ENCODE measurements at places on chromosomes 6 and 20.

DNA sequence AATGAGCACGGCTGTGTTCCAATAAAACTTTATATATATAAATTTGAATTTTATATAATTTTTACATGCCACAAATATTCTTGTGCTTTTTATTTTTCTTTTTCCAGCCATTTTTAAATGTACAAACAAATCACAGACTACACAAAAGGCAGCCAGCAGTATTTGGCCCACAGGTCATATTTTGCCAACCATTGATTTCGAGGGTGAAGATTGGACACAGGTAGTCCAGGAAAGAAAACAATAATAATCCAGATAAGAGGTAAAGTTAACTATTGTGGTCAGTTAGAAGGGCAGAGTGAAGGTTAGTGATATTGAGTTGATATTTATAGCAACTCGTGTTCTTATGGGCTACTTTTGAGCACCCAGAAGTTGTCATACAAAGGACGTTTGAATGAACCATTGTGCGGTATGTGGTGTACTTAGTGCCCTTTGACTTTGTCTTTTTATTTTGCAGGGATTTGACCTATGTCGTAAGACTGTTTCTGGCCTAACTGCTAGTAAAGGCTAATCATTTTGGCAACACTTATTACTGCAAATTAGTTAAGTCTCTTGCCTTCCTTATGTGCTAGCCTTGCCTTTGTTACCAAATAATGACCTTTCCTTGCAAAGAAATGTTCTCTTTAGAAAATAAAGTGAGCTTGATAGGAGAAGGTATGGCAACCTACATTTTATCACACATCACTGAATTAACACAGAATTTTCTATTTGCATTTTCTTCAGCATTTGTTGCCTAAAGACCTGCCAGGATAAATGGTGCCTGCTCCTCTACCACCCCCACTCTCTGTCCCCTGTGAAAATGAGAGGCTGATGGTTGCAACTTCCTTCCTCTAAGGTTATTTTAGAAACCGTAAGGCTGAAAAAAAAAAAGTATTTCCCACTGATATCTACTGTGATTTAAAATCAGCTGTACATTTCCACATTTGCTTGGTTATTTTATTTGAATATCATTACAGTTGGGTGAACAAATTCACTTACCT is 493.9 kb upstream of the SOX4 start:
- DNase-seq: no peak

GRCh38 chr6:127951172-127951917 is 50.5 kb upstream of the THEMIS start:
- DNase-seq: no peak

GRCh38 chr20:48771542-48771941 is 56.3 kb downstream of the PREX1 start:
- DNase-seq: no peak

- no peak for DNase-seq
Observed at GRCh38 chr6:163354085-163354484, 60.4 kb upstream of the QKI start.

DNA sequence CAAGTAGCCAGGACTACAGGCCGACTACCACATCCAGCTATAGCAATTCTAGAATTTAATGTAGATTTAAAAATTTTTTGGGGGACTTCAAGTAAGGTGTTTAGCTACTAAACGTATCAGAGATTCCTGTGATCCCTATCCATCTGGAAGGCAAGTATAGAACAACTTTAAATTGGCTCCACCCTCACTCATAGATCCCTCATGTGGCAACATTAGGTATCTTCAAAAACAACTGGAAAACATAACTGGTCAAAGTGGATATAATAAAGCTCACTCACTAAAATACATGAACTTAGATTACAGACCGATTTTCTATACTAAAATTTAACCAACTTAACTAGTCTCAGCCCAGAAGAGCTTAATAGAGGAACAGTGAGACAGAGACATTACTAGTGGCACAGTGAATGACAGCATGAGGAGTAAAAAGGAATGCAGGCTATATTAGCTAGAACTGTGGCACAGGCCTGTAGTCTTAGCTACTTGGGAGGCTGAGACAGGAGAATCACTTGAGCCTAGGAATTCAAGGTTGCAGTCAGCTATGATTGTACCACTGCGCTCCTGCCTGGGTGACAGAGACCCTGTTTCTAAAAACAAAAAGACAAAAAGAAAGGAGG is 14.7 kb downstream of the NUP153 start:
- no peak for DNase-seq

DNA sequence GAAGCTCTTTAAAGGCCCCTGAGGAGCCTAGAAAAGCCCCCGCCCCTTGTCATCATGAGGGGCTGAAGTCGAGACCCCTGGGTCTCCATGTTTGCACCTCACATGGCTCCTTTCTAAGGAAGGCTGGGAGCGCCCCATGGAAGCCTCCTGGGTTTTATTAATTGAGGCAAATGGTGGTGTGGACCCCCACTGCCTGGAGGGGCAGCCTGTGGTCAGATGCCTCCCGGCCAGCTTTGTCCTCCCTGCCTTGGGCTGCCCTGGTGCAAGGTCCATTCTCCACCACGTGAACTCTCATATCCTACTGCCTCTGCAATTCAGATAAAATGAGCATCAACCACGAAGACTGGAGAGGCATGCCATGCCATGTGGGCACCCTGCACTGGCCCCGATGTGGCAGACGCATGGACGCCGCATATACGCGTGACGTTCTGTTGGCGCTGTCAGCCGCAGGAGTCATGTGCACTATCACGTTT is 295.5 kb downstream of the TAF4 start:
- DNase-seq: no peak

DNA sequence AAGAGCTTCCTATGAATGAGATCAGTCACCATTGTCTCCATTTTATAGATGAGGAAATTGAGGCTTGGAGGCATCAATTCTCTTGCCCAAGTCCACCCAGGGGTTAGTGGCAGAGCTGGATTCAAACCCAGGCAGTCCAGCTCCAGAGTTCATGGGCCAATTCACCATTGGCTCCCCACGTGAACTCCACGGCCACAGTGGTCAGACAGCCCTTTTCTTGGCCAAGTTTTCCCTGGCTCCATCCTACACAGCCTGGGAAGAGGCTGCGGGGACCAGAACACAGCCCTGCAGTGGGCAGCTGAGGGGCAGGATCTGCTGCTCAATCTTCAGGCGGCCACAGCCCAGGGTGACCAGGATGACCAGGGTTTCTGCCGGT is 20.5 kb downstream of the TGM2 start:
- DNase-seq: no peak

- DNase-seq: no peak
Observed at GRCh38 chr20:17859616-17860232, 108.9 kb downstream of the SNX5 start.

GRCh38 chr20:49641683-49642656 is 71.7 kb downstream of the B4GALT5 start:
- DNase-seq: no peak

- DNase-seq: no peak
Observed at GRCh38 chr20:5626603-5627002, 123.6 kb upstream of the SHLD1 start.

DNA sequence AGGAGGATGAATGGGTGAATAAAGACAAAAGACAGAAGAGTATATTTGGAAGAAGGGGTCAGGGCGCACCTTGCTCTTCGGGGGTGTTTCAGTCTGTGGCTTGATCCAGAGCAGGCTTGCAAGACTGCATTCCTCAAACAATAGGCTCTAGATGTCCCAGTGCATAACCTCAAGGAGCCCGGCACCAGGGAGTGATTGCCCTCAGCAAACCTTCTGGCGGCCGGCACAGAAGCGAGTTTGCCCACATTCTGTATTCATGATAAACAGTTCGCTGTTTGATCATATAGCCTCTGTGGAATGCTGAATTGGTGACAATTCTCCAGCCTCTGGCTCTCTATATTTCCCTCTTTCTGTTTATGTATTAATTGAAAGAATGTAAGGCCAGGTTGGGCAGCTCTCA is 29.7 kb upstream of the HLA-DRB5 start:
- no peak for DNase-seq

DNA sequence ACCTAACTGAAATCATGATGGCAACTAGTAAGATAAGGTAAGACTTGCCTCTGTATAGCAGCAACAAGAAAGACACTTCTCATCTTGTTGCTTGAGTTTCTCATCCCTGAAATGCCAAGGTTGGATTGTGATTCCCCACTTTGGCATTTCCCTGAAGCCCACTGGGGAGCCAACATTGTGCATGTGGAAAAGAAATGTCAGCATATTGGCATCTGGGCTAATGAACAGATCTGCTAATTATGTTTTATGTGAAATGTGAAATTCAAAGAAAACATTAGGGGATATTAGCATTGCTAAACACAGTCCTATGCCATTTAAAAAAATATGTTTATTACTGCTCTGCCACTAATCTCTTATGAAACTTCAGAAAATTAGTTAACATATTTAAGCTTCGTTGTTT is 126.3 kb upstream of the PCSK2 start:
- DNase-seq: no peak

DNA sequence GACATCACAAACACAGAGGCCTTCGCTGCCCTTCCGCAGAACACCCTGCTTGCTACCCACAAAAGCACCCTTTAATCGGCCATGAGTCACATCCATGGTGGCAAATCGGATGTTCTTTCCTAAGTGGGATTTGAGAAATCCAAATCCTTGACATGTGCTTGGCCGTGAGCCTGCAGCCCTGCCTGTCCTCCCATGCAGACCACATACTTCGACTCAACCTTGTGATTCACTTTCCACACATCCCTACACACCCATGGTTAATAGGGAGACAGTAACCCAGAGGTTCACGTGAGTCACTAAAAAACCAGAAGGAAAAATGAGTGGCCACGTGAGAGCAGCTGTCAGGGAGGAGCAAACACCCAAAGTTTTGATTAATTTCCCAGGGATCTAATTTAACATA is 19.4 kb downstream of the RAMACL start:
- DNase-seq: no peak

GRCh38 chr6:114133816-114134215 is 162.9 kb upstream of the HDAC2 start:
- no peak for DNase-seq

DNA sequence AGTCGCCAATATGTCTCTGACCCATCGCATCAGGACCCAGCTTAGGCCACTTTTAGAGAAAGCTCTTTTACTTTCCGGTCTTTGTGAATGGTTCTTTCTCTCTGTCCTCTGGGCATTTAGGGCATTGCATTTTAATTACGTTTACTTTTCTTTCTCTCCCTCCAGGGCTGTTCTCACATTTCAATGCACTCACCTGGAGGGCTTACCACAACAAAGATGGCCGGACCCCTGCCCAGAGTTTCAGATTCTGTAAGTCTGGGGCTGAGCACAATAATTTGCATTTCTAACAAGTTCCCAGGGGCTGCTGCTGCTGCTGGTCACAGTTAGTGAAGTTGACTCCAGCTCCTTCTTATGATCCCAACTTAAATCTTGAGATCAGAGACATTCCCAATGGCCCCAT is 3.0 kb downstream of the ANKRD66 start:
- no peak for DNase-seq

DNA sequence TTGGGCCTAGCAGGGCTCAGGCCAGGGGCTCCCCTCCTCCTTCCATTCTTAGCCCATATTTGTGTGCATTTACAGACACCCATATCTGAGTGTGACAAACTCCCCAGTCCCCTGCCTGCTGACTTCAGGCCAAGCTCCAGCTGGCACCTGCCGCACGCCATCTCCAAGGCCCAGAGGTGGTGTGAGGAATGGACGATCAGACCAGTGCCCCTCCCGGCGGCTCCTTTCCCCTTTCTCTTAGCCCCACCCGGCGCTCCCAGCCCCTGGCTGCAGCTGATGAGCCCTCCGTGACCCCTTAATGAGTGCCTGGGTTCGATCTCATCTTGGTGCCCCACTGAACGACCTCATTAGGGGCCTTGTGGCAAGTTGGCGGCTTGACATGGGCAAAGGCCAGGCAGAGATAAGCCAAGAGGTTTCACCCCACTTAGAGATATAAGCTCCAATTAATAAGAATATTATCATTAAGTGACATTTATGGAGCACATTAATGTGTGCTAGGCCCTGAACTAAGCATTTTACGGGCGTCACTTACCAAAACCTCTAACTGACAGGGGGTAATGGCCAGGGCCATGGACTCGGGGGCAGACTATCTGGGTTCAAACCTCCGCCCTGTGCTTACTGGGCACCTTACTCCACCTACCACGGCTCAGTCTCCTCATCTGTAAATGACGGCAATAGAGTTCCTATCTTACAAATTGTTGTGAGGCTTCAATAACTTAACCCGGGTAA is 17.5 kb downstream of the ADA start:
- DNase-seq: no peak

DNA sequence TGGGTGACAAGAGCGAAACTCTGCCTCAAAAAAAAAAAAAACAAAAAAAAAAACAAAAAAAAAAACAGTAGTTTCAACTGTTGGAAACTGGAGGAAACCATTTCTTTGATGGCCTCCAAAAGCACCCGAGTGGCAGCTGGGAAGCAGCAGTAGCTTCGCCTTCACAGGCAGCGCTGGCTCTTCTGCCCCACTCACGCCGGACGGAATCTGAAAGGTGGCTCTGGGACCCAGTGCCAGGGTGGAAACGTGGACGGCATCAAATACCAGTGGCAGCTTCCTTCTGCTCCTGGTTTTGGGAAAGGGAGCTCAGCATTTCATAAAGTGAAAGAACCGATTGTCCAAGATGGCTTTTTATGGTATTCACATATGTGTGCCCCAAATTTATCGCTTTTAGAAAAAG is 159.4 kb downstream of the SMOC2 start:
- DNase-seq: no peak

DNA sequence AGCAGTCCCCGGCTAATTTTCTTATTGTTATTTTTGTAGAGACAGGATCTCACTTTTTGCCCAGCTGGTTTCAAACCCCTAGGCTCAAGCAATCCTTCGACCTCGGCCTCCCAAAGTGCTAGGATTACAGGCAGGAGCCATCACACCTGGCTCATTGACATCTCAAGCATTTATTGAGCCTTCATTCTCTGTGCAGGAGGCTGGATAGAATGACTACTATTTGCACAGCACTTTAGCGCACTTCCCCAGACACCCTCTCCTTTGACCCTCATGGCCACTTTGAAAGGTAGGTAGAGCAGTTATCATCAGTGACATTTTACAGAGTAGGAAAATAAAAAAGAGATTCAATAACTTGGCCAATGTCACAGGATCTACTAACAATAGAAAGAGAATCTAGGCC is 124.0 kb upstream of the STXBP5 start:
- no peak for DNase-seq

DNA sequence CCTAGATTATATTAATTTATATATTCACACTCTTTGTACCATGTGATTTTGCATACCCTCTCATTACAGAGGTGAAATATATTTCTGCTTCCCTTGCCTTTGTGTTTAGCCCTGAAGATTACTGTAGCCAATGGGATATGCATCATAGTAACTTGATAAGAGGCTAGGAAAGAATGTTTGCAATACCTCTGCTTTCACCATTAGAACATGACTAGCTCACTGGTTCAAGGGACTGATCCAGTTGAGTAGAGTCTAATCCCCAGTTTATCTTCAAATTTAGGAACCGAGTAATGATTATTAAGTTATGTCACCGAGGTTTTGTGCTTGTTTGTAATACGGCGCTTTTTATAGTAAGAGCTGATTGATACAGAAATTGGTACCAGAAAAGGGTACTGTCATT is 552.6 kb upstream of the GJE1 start:
- no peak for DNase-seq

DNA sequence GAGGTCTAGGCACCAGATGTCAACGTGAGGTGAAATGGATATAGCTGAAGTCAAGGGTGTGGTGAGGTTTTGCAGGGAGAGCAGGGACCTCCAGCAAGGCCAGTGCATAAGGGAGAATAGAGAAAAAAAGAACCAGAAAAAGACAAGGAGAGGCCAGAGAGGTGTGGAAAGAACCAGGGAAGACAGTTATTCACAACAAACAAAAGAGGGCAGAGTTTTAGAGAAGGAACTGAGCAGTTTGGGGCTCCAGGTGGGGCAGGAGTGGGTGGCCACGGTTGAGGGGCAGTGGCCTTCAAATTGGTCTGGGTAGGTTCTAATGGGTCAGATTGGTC is 11.6 kb upstream of the NQO2 start:
- DNase-seq: no peak
